ENCODE measurements at places on chromosomes 2 and 18.

GRCh38 chr2:128504246-128505149 is 185.8 kb upstream of the HS6ST1 start:
- DNase-seq, result no peak

- no peak for DNase-seq
Observed at GRCh38 chr2:112087346-112088020, 32.4 kb downstream of the TMEM87B start.

- DNase-seq, result no peak
Observed at GRCh38 chr2:141911485-141912066, 219.2 kb downstream of the LRP1B start.

DNA sequence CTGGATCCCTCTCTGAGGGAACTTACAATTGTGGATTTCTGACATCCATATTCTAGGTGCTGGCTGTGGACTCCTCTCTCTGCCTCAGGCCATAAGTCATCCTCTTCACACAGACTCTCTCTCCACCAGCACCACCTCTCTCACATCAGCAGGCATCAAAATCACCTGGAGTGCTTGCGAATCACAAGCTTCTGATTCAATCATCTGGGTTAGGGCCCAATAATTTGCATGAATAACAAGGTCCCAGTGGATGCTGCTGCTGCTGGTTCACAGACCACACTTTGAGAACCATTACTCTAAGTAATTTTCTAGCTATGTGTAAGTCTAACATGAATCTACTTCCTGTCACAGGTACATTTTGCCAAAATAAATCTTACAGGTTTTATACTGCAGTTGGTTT is 214.9 kb downstream of the DSEL start:
- DNase-seq, result no peak

DNA sequence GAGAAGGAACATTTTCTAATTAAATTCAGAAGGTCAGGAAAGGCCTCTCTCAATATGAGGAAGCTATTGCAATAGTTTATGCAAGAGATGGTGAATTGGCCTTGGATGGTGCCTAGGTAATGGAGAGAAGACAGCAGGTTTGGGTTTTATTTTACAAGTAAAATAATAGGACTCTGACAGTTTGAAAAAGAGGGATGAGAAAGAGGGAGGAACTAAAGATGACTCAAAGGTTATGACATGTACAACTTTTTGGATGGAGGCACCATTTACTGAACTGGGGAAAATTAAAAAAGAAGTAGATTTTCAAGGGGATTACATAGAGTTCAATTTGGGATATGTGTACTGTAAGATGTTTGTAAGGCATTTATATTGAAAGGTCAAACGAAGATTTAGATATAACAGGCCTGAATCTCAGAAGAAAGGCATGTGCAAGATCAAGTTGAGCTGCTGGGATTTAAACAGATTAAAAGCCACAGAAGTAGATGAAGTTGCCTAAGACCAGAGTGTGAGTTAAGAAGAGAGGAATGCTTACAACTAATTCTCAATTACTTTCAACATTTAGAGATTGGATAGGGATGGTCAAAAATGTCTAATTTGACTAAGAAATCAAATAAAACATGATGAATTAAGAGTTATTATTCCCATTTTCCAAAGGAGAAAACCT is 12.3 kb upstream of the ASNSD1 start:
- DNase-seq, result peak; percentile 37

- DNase-seq, result no peak
Observed at GRCh38 chr2:235218486-235218907, 266.7 kb downstream of the SH3BP4 start.

DNA sequence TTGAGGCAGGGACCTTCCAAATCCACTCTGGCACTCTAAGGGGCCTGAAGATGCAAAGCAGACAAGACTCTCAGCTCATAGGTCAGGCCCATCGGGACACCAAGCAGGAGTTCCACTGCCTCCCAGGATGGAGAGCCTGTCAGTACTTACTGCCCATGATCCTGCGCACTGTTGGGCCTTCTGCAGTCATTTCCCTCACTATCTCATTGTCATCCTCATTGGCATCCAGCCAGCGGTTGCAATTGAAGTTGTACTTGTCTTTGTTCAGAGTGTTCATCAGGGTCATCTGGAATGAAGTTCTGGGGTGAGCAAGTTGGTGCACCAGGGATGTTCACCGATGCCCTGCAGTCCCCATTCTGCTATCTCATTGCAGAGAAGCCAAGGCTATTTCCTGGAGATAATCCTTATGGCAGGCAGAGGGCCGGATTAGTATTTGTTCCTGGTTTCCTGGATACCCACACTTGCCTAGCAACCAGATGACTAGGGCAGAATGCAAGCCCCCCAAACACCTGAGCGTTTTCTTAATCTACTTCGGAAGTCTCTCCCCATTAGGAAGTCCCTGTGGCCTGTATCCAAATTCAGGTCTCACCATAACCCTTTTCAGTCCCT is 65.1 kb downstream of the LOXHD1 start:
- DNase-seq, result no peak
